ENCODE measurements at places on chromosomes 11 and 22. TPM values are rescaled to one million over a fixed set of nuclear protein-coding genes. Genes with fewer than 3 reads are reported as not detected.

The CCDC15 gene
- 1.0 TPM for total RNA-seq

The OR51M1 gene
- not detected for total RNA-seq

The BET1L gene
- total RNA-seq: 33.6 TPM

The SCGB1C1 gene
- total RNA-seq: not detected

The GAB2 gene
- total RNA-seq: 21.1 TPM

The ZFTA gene
- 34.9 TPM for total RNA-seq

The SMARCB1 gene
- total RNA-seq: 737 TPM

The YWHAH gene
- 87.6 TPM for total RNA-seq

The CDC42EP1 gene
- 118 TPM for total RNA-seq

The TRIM6 gene
- total RNA-seq: 9.2 TPM

The RIMBP3B gene
- 0.09 TPM for total RNA-seq

The TMEM45B gene
- total RNA-seq: 0.12 TPM

The LARGE1 gene
- 14.4 TPM for total RNA-seq

The ADAMTS15 gene
- total RNA-seq: 51.1 TPM

The HBE1 gene
- not detected for total RNA-seq

The CCDC116 gene
- not detected for total RNA-seq

The MS4A3 gene
- not detected for total RNA-seq

The SESN3 gene
- 31.7 TPM for total RNA-seq

The APOBEC3B gene
- 0.23 TPM for total RNA-seq

The PAMR1 gene
- 219 TPM for total RNA-seq

The HINFP gene
- total RNA-seq: 9.8 TPM

The MB gene
- not detected for total RNA-seq

The MS4A7 gene
- not detected for total RNA-seq

The LDLRAD3 gene
- 38.0 TPM for total RNA-seq

The ZBTB16 gene
- total RNA-seq: 49.4 TPM

The ADM2 gene
- 14.5 TPM for total RNA-seq

The CHST1 gene
- total RNA-seq: 6.3 TPM

The MYEOV gene
- not detected for total RNA-seq

The CD3E gene
- total RNA-seq: not detected

The TMEM86A gene
- total RNA-seq: 1.2 TPM

The TMPRSS6 gene
- 0.12 TPM for total RNA-seq

The PDE3B gene
- 0.34 TPM for total RNA-seq

The TMEM126A gene
- total RNA-seq: 27.6 TPM

The OR5AS1 gene
- total RNA-seq: not detected

The CDCA5 gene
- 2.9 TPM for total RNA-seq

The KREMEN1 gene
- total RNA-seq: 3.7 TPM

The MS4A6E gene
- not detected for total RNA-seq

The KCNJ1 gene
- total RNA-seq: not detected

The C11orf52 gene
- total RNA-seq: 2.0 TPM

The UBASH3B gene
- total RNA-seq: 3.7 TPM

The C22orf31 gene
- total RNA-seq: not detected

The OR4D5 gene
- not detected for total RNA-seq

The PHF21B gene
- total RNA-seq: not detected

The OR6M1 gene
- not detected for total RNA-seq

The SULT4A1 gene
- total RNA-seq: 0.58 TPM
